MV-4-11 (cell line): ENCODE measurements at places on chromosomes 16 and 17.

DNA sequence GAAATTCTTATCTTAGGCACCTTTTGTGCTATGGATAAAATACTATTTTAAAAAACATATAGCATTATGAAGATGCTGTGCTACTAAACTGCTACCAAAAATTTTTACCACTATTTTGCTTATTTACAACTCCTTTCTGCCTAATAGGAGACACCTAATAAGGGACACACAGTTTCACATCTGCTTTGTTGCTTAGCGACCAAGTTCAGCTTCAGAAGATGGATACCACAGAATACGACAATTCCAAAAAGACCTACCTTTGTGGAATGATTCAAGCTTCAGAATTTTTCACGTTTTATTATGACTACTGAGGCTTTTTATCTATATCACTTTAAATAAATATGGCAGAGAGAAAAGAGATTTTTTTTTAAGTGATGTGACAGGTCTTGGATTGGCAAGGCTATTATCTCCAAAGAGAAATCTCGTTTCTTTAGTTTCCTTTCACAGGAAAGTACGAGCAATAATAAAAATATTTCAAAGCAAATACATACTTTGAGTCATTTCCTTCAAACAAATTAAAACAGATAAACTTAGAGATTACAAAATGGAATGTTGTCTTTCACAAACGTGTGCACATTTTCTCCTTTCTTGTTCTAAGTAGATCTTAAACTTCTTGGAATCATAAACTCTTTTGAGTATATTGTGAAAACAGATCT is 35.4 kb downstream of the SPAG9 start:
- no peak for DNase-seq

- DNase-seq = peak; percentile 56
Observed at GRCh38 chr17:15157051-15157450, 108.1 kb downstream of the PMP22 start.

DNA sequence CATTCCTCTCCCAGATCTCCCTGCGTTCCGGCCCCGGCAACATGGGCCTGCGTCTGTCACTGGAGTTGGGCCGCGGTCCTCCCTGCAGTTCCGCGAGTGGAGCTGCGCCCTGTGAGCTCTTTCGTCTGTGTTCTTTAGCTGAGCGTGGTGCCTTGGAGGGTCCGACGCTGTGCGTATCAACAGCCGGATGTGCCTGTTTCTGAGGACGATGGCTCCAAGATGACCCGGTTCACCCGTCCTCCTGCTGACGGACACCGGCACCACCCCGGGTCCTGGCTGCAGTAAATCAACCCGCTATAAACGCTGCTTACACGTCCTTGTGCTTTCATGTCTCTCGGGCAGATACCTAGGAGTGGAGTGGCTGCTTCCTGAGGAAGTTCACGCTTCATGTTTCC is 44.8 kb upstream of the GNG13 start:
- no peak for DNase-seq

GRCh38 chr16:10968498-10968897 is 24.1 kb downstream of the CLEC16A start:
- DNase-seq = no peak

DNA sequence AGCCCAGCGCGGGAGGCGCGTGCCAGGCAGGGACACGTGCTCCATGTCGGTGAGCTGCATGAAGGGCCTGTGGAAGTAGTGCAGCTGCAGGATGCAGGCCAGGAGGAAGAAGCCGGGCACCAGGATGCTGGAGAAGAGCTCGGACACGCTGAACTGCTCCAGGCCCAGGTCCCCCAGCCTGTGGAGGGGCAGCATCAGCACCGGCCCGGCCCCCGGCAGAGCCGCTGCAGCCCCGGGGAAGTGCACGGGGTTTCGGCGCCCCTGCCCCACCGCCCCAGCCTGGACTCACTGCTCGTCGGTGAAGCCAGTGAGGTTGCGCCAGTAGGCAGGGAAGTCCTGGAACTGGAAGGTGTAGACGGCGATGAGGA is 28.0 kb downstream of the CTU2 start:
- no peak for DNase-seq
